H4 (cell line): ENCODE measurements at places on chromosomes 7 and 10.

DNA sequence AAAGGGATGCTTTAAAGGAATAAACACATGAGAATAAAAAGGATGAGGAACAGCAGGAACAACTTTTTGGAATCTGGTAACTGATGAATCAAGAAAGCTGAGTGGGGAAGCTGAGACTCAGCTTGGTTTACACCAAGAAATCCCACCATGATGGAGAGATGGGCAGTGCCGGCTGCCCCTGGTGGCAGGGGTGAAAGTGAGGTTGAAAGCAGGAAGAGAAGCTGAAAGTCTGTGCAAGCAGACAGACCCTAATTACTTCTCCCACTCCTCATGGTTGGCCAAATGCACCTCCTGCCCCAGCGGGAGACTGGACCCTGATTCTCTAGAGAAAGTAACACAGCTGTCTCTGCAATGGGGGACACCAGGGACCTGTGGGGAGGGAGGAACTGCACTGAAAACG lies 57.6 kb upstream of the NANOS1 start:
- DNase-seq: no peak

DNA sequence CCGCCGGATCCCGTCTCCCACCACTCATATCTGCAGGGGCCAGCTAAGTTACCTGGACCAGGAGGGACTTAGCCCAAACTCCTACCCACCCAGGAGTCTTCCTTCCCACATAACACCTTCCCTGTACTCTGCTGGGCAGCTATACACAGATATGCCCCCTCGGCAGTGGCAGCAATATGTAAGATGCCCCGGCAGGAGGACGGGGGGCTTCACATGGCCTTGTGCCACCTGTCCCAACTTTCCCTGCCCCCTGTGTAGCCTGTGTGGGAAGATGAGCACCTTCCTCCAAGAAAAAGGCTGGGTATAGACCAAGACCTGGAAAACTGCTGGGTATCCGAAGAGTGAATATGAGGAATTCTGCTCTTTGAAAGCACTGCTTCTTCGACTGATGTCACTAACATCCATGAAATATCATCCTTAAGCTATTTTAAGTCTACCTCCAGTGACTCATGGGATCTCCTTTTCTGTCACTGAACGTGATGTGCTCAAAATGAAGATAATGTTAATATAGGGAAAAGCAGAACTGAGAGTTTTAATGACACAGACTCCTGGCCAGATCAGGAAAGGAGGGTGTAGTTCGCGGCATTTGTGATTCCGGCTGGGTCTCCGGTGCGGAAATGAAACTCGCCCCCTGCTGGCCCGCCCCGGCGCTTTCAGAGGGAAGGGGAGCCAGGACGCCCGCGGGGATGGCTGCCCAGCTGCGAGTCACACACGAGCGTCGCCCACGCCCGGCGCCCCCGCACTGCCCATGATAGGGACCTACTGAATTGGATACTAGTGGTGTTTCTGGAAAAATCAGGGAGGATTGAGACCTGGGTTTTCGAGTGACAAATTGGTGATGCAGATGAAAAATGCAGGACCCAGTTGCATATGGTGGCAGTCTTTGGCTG lies 256.9 kb upstream of the NFE2L3 start:
- DNase-seq: peak; percentile 51

GRCh38 chr7:155230169-155230593 lies 67.5 kb upstream of the INSIG1 start:
- DNase-seq: peak; percentile 99

DNA sequence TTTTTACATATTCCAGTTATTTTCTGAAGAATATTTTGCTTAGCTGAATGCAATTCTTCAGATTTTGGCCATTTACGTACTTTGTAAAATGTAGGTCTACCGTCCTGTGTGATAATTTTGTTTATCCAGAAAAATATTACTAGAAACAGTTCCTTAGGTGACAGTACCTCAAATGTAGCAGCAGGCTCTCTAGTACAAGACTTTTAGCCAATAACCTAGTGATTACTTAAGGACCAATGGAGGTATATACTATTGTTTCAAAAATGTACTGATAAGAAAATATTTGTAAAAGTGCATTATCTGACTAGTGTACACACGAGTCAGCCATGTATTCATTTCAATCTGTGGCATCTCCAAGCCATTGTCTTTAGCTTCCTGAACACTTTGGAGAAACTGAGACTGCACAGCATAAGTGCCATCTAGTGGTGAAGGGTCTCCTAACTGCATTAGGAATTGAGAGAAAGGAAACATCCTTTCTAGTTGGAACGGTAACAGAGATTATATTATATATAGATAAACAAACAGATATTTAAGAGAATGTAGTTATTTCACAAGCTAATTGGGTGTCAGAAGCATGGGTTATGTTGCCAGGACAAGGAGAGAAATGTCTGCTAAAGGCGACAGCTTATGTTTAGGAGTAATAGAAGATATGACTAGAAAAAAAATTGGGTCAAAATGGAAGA lies 23.7 kb downstream of the RTKN2 start:
- DNase-seq: peak; percentile 66

DNA sequence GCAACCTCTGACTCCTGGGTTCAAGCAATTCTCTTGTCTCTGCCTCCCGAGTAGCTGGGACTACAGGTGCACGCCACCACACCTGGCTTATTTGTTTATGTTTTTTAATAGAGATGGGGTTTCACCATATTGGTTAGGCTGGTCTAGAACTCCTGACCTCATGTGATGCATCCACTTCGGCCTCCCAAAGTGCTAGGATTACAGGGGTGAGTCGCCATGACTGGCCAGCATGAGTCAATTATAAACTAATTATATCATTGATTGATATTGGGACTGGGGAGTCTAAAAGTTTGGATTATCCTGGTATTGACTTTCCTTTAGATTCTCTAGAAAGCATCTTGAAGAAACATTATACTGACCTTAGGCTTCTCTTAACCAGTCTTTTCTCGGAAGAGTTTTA lies 73.9 kb upstream of the CCNY start:
- DNase-seq: no peak

DNA sequence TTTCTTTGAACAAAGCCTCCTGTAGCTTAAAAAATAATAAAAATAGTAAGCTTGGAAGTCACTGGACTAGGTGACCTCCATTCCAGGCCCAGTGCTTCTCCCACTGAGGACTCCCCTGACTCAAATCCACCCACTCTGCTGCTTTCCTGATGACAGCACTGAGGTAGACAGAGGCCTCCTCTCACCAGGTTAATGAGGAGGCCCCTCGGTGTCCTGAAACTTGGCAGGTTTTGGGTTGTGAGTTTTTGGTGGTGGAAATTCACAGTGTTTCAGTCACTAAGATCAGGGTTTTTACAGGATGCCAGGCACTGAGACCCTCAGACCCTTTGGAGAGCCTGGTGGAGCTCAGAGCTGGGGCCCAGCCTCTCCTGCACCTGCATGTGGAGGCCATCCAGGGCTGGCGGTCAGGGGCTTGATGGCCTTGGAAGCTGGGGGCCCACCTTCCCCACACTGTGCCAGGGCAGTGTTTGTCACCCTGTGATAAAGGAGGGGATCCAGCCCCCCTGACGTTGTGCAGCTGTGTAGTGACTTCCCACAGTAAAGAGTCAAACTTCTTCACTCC lies 19.1 kb downstream of the TSPAN14 start:
- DNase-seq: no peak

DNA sequence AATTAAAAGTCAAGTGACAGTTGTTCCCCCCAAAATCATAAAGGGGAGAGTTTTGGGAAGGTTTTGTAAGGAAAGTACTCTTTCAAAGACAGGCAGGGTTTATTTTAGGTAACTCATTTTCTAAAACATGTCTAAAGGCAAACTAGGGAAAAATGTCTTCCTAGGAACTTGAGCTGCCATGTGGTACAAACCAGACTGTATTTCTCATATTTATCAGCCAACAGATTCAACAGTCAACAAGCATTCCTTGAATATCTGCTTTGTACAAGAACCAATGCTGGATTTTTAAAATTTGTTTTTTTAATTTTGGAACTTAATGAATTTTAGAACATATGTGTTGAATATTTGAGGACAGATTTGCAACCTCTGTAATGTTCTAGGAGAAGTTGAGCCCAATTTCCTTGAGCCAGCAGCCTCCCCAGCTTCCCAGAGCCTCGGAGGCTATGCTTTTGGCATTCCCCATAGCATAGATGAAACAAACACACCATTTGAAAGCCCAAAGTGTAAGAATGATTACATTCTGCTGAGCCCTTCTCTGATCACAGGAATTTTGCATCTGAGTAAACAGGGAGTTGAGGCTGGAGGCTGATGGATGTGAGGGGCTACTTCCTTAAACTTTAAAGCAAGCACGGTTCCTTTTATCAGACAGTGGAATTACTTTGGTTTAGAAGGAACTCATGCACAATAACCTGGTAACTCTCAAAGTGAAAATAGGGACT lies 345.1 kb downstream of the RNLS start:
- no peak for DNase-seq

GRCh38 chr7:29977886-29978651 lies 11.5 kb downstream of the SCRN1 start:
- DNase-seq: no peak

- DNase-seq: no peak
Observed at GRCh38 chr10:28250782-28251181, 52.1 kb downstream of the MPP7 start.

GRCh38 chr7:135959646-135960363 lies 17.4 kb downstream of the MTPN start:
- no peak for DNase-seq
